Activated CD4-positive, alpha-beta T cell treated with anti-CD3 and anti-CD28 coated beads for 24 hours (primary cell): ENCODE measurements at places on chromosomes 12 and 14.

- no peak for DNase-seq
Measured at GRCh38 chr12:63457428-63457827, 210.9 kb downstream of the DPY19L2 start.

DNA sequence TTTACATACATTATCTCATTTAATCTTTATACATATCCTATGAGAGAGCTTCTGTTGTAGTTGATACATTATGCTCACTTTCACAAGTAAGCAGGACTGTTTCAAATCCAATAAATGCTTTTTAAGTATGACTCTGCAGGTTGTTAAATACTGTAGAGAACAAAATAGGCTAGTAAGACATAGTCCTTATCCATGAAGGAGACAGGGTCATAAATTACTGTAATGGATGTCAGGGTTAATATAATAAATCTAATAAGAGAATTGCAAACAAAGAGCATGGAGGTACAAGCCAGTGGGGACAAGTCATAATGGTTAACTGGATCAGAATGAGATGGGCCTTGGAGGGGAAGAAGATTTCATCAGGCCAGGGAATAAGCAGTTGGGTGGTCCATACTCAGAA lies 303.8 kb upstream of the RGS6 start:
- no peak for DNase-seq

GRCh38 chr14:101494826-101495225 lies 66.5 kb upstream of the DIO3 start:
- no peak for DNase-seq

DNA sequence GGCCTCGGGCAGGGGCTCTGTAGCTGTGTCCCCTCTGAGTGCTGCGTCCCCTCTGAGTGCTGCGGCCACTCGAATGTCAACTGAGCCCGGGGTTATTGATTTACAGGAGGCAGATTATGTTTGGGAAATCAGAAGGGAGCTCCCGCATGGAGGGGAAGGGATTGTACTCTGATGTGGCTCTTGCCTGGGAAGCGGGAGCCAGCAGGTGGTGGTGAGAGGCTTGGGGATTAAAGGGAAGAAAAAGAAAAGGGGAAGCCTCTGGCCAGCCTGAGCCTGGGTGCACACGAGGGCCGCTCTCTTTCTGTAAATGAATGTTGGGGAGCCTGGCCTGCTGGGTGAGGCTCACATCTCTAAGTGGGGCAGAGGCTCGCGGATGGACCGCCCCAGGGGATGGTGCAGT lies 143.7 kb downstream of the AACS start:
- DNase-seq, result no peak

GRCh38 chr12:119661882-119662281 lies 6.1 kb upstream of the PRKAB1 start:
- DNase-seq, result no peak

DNA sequence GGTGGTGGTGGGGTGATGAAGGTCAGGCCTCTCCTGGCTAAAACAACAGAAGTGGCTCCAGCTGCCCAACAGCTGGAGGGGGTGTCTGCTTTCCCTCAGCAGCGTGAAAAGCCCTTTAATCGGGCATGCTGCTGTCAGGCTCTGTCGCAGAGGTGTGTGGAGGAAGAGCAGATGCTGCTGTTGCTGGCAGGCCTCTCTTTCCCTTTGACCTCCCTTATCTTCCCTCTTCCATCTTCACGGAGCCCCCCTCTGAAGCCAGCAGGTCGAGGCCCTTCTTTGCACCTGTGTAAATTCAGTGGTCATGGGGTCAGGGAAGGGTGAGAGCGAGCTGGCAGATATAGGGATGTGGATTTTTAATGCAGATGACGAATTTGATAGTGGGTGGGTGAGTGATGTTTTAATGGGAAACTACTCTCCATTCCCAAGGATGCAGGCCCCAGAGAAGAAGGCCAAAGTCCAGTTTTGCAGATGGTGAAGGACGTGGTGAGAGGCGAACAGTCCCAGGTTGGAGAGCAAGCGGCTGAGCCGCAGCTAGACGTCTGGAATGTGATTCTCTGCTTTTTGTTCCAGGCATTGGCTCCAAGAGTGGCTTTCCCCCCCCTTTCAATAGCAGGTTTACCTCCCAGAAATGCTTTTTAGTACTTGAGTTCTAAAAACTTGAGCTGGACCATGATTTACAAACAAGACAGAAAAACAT lies 64.0 kb downstream of the SMOC1 start:
- DNase-seq, result no peak

GRCh38 chr12:52268212-52268611 lies 6.2 kb upstream of the KRT86 start:
- DNase-seq, result no peak

- DNase-seq, result no peak
Measured at GRCh38 chr12:75977590-75977951, 54.0 kb downstream of the PHLDA1 start.

DNA sequence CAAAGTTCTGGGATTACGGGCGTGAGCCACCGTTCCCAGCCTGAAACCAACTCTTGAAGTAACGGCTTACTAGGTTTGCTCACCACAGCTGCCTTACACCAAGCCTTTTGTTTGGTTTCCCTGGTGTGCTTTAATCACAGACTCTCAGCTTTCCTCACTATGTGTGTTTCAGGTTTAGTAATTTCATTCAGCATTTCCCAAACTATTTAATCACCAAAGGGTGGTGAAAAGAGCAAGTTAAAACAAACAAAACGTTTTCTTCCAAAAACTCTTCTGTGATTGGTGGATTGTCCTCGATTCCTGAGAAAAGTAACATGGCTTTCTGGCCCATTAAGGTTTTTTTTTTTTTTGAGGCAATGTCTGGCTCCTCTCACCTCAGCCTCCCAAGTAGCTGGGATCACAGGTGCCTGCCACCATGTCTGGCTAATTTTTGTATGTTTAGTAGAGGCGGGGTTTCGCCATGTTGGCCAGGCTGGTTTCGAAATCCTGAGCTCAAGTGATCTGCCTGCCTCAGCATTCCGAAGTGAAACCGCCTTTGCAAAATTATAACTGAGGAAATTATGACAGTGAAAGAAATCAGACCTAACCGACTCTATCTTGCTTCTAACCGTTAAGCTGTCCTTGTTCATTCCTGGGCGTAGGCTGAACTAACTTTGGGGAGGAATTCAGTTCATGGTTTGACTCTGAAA lies 1.5 kb upstream of the ZFYVE26 start:
- DNase-seq, result no peak

DNA sequence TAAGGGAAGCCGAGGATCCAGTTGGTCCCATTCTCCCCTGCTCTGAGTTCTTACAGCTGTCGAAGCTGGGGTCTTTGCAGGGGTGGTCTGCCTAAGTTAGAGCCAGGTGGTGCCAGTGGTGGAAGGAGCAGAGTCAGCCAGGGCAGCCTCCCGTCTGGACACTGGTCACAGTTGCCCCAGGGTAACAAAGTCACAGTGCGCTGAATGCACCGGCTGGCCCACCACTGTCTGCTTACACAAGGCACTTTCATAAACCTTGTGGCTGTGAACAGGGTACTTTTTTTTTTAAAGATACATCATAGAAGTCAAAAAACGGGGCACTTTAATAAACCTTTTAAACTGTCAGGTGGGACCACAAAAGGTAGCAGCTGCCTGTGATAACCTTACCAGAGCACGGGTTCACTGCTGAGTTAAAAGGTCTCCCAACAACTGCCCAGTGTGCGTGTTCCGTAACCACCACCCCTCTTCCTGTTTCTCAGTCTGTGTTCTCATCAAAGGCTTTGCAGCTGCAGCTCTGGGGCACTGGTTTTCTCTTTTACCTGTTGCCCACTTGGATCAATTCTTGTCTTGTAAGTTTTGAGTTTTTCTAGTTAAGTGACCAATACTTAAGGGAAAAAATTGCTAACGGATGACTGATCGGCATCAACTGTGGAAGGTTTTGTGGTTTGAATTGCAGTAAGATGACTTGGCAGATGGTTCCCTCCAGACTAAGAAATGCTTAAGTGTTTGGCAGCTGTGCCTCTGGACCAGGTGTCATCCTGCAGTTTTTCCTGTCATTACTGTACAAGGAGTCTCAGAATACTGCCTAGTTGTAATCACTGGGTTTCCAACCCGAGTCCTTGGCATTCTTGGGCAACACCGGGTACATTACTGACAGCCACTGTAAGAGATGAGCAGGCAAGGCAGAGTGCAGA lies 55.9 kb downstream of the DYNC1H1 start:
- DNase-seq, result peak; percentile 1

GRCh38 chr12:51174501-51174900 lies 1.6 kb upstream of the TFCP2 start:
- DNase-seq, result no peak

- DNase-seq, result no peak
Measured at GRCh38 chr12:50685641-50686040, 78.3 kb upstream of the ATF1 start.

DNA sequence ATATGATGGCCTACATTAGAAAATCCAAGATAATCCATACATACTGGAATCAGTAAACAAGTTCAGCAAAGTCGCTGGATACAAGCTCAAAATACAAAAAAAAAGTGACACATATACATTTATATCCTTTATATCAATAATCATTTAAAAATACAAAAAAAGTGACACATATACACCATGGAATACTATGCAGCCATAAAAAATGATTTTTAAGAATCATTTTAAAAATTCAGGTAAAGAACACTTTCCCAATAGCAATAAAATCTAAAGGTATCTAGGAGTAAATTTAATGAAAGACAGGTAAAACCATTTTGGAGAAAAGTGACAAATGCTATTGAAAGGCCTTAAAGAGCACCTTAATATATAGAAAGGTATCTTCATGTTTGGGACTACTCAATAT lies 111.9 kb downstream of the NTN4 start:
- DNase-seq, result no peak

DNA sequence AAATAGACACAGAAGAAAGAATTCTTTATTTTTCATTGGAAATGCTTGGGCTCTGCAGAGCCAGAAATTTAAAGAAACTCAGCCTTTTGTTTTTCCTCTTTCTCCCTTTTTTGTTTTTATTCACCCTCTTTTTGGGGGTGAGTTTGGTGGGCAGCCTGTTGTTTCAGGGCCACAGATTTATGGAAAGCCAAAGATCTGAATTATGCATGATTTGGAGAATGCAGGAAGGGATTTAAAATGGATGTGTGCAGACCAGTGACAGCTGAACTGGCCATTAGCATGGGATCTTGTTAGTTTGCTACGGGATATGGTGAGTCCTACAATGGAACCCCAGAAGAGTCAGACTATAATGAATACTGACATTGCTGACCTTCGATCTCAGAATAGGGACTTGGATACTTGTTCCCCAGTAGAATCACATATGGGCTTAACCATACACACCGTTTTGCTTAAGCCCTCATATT lies 7.7 kb upstream of the ATXN2 start:
- no peak for DNase-seq

GRCh38 chr12:104463368-104463767 lies 6.6 kb downstream of the CHST11 start:
- DNase-seq, result no peak

DNA sequence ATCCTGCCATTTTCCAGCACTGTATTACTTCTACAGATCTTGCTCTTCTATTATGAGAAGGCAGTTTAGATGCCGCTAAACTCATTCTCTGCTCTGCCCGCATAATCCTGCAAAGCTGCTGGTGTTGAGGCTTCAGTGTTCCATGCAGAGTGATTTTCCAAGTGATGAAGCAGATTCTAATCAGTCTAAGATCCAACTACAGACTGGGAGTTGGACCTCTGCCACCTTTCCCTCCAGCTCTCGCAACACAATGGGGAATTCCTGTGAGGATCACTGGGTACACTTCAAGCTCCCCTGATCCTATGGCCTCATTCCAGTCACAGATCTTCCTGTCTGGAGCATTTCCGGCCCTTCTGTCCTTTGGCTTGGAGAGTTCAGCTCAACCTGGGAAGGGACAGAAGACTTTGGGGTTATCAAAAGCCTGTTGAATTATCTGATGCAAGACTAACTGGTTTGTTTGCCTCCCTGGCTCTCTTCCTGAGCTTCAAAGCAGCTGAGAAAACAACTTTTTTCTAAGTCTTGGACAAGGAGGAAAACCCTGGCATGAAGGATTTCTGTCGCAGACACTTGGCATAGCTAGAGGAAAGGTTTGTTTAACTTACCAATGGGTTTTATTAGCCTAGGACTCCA lies 333.9 kb downstream of the ZFP36L1 start:
- DNase-seq, result no peak

DNA sequence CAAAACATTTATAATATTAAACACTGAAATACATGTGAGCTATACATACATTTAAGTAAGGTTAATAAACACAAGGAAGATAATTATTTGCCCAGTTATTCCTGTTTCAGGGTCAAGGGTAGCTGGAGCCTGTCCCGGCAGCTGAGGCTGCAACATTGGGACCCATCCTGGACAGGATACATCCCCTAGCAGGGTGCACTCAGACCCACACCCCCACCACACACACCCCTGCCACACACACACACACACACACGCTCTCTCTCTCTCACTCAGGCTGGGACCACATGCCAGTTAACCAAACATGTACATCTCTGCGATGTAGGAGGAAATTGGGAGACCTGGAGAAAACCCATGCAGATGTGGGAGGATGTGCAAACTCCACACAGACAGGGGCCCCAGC lies 112.6 kb upstream of the TMCC3 start:
- DNase-seq, result no peak

DNA sequence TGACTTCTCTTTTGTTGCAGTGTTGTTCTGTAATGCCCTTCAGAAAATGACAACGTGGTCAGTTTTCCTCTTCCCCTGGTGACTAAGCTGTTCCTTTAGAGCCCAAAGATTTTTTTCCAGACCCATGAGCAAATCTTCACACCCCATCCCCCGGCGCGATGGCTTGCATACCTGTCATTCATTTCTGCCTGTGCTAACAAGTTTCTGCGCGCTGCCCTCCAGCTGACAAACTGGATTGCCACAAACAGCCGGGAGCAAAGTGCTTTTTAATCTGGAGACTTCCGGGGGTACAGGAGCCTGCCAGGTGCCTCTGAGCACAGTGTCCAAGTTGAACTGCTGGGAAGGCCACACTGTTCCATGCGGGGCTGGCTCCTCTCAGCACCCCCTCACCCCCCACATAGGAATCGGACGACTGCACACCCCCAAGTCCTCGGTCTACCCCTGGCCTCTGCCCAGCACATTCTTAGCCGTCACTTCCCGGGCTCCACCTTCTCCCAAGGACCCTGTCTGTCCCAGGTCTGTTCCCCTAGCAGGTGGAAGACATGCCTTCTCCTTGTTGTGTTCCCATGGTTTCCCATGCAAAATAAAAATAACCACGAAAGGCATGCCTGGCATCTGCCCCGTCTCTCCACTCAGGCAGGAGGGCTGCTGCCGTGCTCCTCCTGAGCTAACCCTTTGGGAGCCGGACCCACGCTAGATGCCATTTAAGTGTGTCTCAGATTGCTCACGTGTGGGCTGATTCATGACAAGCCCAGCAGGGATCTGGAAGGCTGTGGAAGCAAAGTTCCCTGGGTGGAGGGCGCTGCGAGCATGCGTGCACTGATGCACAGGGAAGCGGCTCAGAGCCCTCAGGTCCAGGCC lies 14.1 kb downstream of the RILPL1 start:
- DNase-seq, result no peak

GRCh38 chr12:67773896-67774295 lies 125.4 kb downstream of the DYRK2 start:
- DNase-seq, result no peak

GRCh38 chr14:84543859-84544258 lies 986.1 kb upstream of the FLRT2 start:
- DNase-seq, result no peak

DNA sequence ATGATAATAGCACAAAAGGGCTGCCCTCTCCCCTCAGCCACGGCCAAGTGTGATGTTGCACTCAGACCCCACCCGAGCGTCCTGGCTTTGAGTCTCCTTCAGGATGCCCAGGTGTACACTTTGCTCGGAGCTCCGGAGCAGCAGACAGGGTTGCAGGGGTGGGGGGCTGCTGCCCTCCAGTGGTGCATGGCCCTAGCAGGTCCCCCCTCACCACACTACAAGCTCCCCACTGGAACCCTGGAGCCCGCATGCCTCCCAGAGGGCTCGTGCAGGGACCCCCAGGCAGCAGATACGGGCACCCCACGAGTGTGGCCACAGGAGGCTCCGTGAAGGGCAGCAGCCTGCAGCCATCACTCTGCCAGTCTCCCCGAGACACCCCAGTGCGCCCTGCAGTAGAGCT lies 69.9 kb upstream of the C14orf180 start:
- no peak for DNase-seq
